ENCODE measurements at places on chromosomes 6 and 20. TPM values are rescaled to one million over a fixed set of nuclear protein-coding genes. Genes with fewer than 3 reads are reported as not detected.
A peak's percentile ranks its signal among the peaks of the same experiment; 100 is the strongest.

CD40 gene
- total RNA-seq: 0.42 TPM

KCNG1 gene
- total RNA-seq: 129 TPM

TSPO2 gene
- total RNA-seq: not detected

LST1 gene
- 1.7 TPM for total RNA-seq

ID4 gene
- 196 TPM for total RNA-seq

LAMA2 gene
- 52.0 TPM for total RNA-seq

SPATS1 gene
- 0.63 TPM for total RNA-seq

SEL1L2 gene
- total RNA-seq: not detected

DNA sequence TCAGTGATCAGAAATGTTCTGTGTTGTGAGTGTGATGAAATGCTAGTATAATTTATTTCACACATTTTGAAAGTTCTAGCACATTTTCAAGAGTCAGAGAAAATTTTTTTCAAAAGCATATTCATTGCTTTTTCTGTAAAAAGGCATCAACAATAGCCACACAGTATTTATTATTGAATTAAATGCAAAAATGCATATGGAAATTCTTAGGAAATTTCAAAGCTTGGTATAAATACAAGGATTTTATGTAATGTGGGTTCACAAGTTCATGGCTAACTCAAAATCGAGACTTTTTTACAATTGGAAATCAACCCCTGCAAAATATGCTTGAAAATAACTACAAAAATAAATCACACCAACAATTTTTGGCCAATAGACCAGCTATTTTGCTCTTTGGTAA is 302.0 kb upstream of the ECI2 start:
- no peaks in the 10 kb centered on the region for H3K36me3 ChIP-seq
- no peak overlapping the region for H3K4me3 ChIP-seq
- DNase-seq: no peak
- H3K27me3 ChIP-seq: no peaks in the 10 kb centered on the region
- H3K4me1 ChIP-seq: peaks cover 50% of the 10 kb centered on the region

- peaks cover 18% of the 10 kb centered on the region for H3K4me1 ChIP-seq
- no peak overlapping the region for H3K4me3 ChIP-seq
- no peak for DNase-seq
- H3K27me3 ChIP-seq: no peaks in the 10 kb centered on the region
Observed at GRCh38 chr20:53898556-53898931, 171.8 kb downstream of the BCAS1 start.

DNA sequence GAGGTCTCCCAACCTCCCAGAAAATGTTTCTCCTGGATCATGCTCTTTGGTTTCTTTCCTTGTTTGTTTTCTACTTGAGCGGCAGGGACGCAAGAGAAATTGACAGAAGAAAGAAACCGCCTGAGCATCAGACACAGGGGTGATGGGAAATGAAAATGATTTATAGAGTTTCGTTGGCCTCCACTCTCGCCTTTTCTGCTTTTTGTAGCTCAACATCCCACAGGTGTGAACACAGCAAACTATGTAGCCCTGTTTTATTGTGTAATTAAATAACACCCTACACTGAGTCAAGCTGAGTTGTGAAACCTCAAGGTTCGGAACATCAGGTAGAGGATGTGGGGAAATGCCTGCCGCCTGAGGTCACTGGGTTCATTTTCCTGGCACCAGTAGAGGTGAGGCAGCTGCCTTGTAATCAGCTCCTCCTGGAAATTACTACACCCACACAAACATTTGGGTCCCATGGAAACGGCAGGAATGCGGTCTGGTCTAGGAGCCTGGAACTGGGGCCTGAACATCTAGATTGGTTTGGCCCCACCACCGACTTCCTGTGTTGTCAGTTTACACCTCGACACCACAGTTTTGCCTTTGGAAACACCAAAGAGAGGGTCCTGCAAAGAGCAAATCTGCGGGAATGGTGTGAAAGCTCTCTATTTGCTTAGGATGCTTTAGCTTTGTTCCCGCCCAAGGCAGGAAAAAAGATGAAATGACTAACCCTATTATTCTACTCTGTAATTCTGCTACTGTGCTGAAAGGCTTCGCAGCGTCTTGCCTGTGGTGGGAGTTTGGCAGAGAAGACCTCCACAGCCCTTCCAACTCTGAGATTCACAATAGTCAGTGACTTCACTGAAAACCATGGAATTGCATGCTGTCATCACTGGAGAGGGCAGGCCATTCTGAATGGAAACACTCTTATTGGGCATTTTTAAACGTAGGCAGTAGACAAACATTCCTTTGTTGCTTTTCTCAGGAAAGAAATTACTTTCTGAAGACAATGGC is 53.0 kb downstream of the ADAT2 start:
- H3K27me3 ChIP-seq: no peaks in the 10 kb centered on the region
- no peaks in the 10 kb centered on the region for H3K4me1 ChIP-seq
- no peak overlapping the region for H3K27ac ChIP-seq
- DNase-seq: peak; percentile 3

DNA sequence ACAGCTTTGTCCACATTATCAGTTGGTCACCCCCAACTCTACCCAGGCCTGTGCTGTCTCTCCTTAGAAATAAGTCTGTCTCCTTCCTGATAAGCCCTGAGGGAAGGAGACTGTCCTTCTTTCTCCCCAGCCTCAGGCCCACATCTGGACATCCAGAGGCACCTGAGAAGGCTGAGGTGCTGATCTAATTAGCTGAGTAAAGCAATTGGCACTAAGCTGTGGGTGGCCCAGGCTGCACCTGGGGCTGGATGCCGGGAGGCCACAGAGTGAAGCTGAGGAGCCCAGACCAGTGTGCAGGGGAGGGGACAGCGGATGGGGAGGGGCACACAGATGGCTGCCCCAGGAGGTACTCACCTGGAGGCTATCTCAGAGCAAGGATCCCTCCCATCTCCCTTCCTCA is 26.2 kb upstream of the BMP7 start:
- DNase-seq: no peak
- H3K36me3 ChIP-seq: no peaks in the 10 kb centered on the region
- H3K27ac ChIP-seq: no peak overlapping the region
- peaks cover 15% of the 10 kb centered on the region for H3K4me1 ChIP-seq
- no peak overlapping the region for H3K4me3 ChIP-seq

- peaks cover 7% of the 10 kb centered on the region for H3K4me1 ChIP-seq
- H3K4me3 ChIP-seq: no peak overlapping the region
- H3K27ac ChIP-seq: peak overlapping the region; percentile 9
- peaks cover 4% of the 10 kb centered on the region for H3K36me3 ChIP-seq
Observed at GRCh38 chr20:58349570-58349969, 39.5 kb upstream of the VAPB start.

GRCh38 chr6:21605166-21605565 is 11.6 kb downstream of the SOX4 start:
- H3K4me1 ChIP-seq: peaks cover 10% of the 10 kb centered on the region
- H3K36me3 ChIP-seq: no peaks in the 10 kb centered on the region
- no peak overlapping the region for H3K4me3 ChIP-seq
- H3K27me3 ChIP-seq: no peaks in the 10 kb centered on the region
- no peak for DNase-seq
- no peak overlapping the region for H3K27ac ChIP-seq

DNA sequence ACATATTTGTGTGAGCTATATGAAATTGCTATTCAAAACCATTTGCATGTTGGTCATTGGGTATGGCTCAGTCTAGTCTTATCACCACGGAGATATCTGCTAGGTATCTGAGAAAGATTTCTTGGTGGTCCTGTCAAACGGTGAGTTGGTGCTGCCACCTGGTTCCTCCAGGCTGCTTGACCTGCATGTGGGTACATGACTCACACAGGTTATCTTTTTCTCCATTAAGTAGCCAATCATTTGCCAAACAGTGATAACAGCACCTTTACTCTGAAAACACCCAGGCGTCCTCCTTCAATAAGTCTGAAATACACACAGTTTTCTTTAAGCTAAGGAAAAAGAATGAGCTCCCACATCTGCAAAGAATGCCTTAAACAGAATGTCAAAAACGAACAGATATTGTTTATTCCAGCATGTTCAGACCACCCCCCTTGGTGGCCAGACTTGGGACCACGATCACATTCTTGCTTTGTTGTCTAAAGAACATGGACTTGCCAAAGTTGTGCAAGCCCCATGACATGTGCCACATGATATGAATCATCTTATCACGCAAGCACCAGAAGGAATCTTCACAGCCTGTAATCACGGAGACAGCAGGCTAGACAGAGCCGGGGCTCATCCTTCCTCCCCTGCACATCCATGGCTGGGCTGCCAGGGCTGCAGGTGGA is 200.7 kb upstream of the THBS2 start:
- no peaks in the 10 kb centered on the region for H3K27me3 ChIP-seq
- H3K27ac ChIP-seq: peak overlapping the region; percentile 29
- H3K4me3 ChIP-seq: no peak overlapping the region
- H3K4me1 ChIP-seq: no peaks in the 10 kb centered on the region
- H3K36me3 ChIP-seq: no peaks in the 10 kb centered on the region

Data from cardiac muscle cell (in vitro differentiated cells and primary cell).